ENCODE measurements at places on chromosomes 6 and 20.
A peak's percentile ranks its signal among the peaks of the same experiment; 100 is the strongest.

DNA sequence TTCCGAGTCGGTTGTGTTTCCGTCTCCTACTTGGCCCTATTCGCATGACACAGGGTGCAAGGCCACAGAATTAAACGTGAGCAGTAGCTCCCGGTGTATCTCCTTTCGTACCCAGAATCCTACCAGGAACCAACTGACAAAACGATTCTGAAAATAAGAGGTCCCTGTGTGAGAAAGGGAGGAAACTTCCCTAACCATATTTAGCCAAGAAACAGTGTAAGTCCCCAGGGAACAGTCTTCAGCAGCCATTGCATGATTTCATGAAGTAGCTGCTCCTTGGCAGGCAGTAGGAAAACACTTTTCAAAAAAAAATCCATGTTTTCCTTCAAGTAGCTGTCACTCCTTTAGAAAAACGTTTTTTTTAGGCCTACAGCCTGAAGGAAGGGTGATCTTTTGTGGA lies 46.9 kb downstream of the PDE10A start:
- DNase-seq: no peak

DNA sequence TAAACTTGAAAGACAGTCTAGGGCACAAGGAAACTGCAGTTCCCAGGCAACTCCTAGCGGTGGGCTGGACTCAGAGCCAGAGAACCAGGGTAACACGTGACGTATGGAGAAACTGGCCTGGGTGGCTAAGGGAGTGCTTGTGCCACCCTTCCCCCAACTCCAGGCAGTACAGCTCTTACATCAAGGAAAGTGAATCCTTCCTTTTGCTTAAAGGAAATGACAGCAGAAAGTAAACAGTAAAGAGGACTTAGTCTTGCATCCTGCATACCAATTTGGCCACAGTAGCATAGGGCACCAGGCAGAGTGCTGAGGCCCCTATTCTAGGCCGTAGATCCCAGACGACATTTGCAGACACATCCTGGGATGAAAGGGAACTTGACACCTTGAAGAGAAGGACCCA lies 322.8 kb downstream of the CD109 start:
- DNase-seq: no peak

DNA sequence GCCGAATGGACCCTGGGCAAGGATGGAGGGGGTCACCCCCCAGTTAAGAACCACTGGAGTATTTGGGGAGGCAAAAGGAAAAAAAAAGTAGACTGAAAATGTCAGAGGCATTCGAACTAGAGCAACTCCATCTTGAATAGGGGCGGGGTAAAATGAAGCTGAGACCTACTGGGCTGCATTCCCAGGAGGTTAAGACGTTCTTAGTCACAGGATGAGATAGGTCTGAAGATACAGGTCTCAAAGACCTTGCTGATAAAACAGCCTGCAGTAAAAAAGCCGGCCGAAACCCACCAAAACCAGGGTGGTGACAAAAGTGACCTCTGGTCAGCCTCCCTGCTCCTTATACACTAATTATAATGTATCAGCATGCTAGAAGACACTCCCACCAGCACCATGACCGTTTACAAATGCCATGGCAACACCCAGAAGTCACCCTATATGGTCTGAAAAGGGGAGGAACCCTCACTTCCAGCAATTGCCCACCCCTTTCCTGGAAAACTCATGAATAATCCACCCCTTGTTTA lies 70.4 kb upstream of the KCNG1 start:
- DNase-seq: no peak

DNA sequence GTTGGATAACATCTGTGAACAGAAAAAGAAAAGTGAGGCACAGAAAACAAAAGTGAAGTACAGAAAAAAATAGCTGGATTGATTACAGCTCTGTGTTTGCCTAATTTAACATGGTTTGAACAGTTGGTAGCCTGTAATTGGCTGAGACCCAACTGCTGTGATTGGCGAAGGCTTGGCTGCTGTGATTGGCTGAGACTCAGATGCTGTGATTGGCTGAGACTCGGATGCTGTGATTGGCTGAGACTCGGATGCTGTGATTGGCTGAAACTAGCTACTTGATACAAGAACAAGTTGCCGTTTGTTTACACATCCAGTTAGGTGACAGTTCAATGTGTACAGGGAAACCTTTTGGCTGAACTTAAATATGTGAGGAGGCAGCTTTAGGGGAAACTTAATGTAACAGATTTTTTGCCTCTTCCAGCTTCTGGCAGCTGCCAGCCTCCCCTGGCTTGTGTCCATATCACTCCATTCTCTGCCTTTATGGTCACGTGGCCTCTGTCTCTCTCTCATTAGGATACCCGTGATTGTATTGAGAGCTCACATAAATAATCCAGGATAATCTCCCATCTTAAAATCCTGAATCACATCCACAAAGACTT lies 223.4 kb upstream of the FOXA2 start:
- no peak for DNase-seq

DNA sequence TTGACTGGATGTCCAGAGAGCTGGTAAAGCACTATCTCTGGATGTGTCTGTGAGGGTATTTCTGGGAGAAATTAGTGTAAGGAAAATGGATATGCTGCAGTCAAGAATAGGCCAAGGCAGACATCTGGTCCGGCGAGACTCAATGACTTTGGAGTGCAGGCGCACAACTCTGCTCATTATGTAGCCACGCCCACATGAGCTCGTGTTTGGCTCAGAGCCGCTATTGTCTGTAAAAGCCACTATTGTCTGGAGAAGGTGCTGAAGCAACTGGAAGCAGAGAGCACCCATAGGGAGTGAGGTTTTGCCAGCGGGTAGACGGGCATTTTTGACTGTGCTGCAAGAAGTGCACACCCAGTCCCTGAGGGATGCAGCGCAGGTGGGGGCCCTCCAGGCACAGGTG lies 305.0 kb upstream of the POU3F2 start:
- DNase-seq: no peak

DNA sequence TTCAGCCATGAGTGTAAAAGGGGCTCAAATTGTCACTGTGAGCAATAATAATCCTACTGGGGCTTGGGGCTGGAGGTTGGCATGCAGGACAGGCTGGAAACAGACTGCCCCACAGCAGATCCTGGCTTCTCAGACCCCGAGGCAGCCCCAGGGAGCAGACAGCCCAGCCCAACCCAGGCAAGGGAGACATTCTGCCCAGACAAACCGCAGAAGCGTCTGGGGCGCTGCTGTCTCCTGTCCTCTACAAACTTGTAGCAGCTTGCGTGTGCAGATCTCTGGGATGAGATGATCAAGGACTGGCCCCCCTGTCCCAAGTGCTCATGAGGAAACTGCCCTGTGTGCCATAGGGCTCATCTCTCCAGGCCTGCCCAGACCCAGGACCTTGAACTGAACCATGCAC lies 84.6 kb downstream of the MAFB start:
- no peak for DNase-seq

- DNase-seq: peak; percentile 6
Measured at GRCh38 chr20:22691369-22692118, 107.2 kb upstream of the FOXA2 start.

GRCh38 chr20:45367126-45367525 lies 4.2 kb downstream of the SYS1 start:
- no peak for DNase-seq

DNA sequence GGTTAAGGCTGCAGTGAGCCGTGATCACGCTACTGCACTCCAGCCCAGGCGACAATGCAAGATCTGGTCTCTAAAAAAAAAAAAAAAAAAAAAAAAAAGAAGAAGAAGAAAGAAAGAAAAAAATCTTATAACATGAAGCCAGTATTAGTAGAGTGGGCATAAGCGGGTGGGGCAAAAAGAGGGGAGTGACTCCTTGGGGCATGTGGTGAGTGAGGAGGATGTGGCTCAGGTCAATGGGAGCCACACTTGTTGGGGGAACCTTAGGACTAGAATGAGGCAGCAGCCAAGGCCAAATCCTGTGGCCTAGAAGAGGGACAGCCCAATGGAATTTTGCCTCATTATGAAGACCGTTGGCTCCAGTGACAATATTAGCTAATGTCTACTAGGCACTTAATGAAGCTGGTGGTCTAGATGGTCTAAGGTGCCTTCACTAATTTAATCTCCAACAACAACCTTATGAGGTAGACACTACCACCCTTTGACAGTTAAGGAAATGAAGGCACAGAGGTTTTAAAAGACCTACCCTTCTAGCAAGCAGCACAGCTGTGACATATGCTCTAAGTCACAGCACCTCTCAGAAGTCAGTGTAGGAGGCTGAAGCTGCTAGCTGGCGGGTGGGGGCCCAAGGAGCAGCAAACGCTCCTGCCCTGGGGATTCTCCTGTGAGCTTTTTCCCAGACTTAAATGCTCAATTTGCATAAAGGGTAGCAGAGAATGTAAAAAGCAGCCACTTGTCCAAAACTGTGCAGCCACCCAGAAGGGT lies 23.6 kb upstream of the ARMC12 start:
- DNase-seq: no peak

DNA sequence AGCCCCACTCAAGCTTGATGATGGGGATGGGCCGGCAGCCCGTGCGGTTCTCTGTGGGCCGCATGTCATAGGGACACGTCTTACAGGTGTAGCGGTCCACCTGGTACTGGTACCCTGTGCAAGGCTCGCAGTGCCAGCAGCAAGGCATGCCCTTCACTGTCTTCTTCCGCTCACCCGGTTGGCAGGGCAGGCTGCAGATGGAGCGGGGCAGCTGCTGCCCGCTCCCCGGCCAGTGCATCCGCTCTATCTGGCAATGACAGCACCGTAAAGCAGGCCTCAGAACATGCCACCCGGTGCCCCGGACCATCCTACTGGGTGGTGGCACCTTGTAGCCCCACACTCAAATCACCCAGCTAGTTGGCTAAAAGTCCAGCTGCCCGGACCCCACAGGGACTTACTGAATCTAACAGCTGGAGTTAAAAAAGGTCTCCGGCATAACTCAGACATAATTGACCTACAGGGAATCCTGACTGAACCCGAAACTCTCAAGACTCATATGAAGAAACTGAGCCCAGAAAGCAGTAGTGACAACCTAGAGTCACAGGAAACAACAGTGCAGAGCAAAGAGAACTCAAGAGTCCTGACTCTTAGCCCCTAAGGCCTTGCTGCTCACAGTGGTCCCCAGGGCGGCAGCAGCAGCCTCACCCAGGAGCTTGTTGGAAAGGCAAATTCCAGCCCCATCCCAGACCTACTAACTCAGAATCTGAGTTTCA lies 109.4 kb downstream of the GRM4 start:
- no peak for DNase-seq

GRCh38 chr6:84501315-84501714 lies 263.1 kb downstream of the TBX18 start:
- DNase-seq: no peak

DNA sequence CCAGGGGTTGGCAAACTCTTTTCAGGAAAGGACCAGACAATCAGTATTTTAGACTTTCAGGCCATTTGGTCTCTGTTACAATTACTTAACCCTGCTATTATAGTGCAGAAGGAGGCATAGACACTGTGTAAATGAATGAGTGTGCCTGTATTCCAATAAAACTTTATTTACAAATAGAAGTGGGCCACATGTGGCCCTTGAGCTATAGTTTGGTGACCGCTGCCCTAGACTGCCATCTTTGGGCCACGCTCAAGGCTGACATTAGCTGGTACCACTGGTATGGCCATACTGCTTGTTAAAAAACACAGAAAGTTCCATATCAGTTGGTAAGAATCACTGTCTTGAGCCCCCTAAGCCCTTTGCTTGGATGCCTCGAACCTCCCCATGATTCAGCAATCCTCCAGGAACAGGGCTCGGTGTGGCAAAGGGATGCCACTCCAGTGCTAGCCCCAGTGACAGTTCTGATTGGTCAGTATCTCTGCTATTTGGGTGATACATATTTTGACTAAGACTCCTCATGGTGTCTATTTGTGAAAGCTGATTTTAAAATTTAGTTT lies 23.3 kb upstream of the SNRNP48 start:
- DNase-seq: no peak

GRCh38 chr6:134529921-134530320 lies 212.0 kb upstream of the SGK1 start:
- DNase-seq: no peak

DNA sequence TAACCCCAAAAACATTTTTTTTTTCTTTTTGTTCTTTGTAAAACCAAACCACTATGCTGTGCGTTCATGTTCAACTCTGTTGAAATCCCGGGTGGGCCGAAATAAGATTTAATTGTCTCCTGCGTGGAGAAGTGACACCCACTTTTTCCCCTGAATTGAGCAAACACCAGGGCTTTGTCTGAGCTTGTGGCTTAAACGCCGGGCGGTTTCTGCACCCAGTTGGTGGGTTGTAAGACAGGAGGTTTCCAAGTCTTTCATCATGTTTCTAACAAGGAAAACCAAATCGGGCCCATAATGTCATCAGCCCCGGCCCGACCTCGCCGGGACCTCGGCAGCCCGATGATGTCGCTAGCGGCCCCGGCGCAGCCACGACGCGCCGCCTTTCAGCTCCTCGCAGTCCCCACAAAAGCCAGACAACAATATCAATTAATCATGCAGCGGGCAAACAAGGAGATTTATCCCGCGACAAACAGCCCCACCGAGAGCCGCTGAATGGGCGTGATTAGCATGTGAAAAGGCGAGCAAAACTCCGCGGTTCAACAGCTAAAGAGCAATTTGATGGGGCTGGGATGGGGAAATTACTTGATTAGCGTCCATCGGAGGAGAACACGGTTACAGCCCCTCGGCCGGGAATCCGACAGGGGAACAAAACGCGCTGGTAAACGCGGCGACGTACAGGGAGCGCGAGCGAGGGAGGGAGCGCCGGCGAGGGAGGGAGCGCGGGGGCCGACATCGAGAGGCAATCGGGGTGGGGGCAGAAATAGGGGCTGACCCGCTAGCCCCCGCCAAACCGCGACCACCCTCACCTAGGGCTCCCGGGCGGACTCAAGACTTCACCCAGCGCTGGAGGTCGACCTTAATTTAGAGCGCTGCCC lies 5.3 kb downstream of the LINC00237 start:
- no peak for DNase-seq

DNA sequence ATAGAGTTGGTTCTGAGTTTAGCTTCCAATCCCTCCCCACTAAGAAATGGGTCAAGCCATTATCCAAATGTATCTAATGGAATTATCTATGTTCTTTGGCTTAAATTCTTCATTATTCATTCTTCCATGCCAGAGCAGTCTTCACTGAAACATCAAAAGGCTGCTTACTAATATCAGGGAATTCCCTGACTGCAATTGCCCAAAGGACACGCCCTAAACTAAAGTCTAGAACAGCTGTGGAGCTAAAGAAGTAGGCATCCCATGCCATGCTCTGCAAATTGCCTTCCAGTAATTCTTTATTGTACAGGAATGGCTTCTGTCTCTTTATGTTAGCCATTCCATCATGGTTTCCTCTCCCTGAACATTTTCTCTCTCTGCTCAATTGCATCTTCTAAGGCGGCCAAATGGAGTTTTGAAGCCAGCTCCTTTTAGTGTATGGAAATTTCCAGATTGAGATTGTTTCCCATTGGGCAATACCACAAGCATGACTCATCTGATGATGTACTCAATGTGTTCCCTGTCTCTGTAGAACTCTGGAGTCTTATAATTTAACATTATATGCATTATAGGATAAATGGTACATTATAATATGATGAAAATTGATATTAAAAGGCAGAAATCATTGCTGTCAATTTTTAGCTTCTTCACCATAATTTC lies 28.8 kb upstream of the TSHZ2 start:
- no peak for DNase-seq
